ENCODE measurements at places on chromosomes 12 and 14. TPM values are rescaled to one million over a fixed set of nuclear protein-coding genes. Genes with fewer than 3 reads are reported as not detected.

KIF21A gene
- 25.6 TPM for total RNA-seq

PLEKHD1 gene
- total RNA-seq: 0.08 TPM

TROAP gene
- 50.0 TPM for total RNA-seq

SUDS3 gene
- total RNA-seq: 37.4 TPM

KLRC2 gene
- not detected for total RNA-seq

SYCP3 gene
- not detected for total RNA-seq

DDN gene
- total RNA-seq: 0.51 TPM

SRRM4 gene
- not detected for total RNA-seq

FBXO34 gene
- 18.8 TPM for total RNA-seq

ERBB3 gene
- 0.90 TPM for total RNA-seq

RPGRIP1 gene
- 0.28 TPM for total RNA-seq

E2F7 gene
- total RNA-seq: 13.1 TPM

- DNase-seq: no peak
These were observed 157.6 kb upstream of the TMTC2 start for GRCh38 chr12:82529101-82529500.

- no peak for DNase-seq
These were observed 45.9 kb downstream of the GPR135 start for GRCh38 chr14:59419303-59419702.

DNA sequence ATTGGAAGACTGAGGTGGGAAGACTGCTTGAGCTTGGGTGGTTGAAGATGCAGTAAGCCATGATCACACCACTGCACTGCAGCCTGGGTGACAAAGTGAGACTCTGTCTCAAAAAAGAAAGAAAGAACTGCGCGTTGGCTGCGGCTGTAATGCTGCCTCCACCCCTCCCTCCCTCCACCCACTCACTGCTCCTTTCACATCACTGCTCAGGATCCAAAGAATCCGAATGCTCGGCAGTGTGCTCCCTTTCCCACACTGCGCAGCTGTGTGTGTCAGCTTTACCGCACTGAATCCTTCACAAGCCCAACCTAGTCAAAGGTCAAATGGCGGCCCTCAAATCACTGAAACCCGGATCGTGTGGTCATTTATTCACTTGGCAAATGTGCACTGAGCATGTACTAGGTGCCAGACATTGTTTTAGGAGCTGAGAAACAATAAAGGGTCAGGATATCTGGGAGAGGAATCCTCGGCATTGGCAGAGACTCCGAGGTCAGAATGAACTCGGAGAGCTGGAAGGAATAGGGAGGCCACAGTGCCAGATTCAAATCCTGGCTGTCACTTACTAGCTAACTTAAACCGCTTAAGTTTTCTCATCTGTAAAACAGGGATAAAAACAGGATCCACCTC, 11.5 kb upstream of the TDRD9 start:
- no peak for DNase-seq

GRCh38 chr12:3622021-3622821, 130.7 kb downstream of the CRACR2A start:
- DNase-seq: no peak

DNA sequence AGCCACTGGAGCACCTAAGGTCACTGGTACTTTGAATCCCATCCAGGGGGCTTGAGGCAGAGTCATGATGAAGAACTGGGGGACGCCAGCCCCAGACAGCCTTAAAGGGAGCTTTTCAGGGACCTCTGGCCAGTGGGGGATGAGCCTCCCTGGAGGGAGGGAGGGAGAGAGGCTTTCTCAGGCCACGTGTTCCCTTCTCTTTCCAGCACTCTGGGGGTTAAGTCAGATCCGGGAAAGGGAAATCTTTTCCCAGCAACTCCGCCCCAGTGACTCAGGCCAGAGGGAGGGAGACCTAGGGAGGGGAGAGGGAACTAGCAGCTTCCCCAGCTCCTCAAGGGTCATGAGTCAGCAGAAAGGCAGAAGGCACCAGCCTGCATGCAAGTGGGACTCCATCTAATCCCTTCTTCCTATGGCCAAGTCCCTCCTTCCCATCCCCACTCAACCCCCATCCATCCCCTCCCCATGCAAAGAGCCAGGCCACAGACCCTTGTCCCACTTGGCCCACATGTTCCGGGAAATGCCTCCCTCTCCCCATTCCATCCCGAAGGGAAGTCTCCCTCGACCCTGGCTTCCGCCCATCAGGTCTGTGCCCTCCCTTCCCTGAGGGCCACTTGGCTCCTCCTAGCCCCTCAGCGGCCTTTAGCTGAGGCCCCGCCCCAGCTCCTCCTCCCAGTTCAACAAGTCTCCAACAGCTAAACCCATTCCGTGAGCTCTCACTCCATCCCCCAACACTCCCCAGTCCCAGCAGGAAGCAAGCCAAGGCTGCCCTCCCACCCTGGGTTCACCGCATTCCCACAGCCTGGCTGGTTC, 5.6 kb downstream of the TNFRSF1A start:
- peak; percentile 93 for DNase-seq

- DNase-seq: no peak
These were observed 42.2 kb downstream of the FBXL14 start for GRCh38 chr12:1552171-1552570.

DNA sequence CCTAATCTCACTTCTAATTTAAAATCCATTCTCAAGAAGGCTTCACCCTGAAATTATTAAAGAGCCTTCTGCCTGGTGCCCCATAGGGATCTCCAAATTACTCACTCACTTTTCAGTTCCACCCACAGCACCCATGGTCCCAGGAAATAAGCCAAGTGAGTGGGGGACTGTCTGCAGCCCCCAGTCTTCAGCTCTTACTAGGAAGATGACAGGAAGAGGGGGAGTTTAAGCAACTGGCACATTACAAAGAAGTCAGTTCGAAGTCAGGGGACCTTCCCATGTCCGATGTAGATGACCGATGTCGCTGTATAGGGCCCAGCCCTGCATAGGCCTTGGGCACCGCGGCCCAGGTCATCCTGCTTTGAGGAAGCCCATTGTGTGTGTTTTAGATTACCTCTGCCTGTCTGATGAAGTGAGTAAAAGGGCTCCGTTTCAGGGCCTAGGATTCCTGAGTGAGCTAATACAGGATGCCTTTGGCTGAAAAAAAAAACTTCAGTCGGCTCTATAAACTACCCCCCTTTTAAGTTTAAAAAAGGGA, 1.9 kb downstream of the ACTN1 start:
- no peak for DNase-seq

DNA sequence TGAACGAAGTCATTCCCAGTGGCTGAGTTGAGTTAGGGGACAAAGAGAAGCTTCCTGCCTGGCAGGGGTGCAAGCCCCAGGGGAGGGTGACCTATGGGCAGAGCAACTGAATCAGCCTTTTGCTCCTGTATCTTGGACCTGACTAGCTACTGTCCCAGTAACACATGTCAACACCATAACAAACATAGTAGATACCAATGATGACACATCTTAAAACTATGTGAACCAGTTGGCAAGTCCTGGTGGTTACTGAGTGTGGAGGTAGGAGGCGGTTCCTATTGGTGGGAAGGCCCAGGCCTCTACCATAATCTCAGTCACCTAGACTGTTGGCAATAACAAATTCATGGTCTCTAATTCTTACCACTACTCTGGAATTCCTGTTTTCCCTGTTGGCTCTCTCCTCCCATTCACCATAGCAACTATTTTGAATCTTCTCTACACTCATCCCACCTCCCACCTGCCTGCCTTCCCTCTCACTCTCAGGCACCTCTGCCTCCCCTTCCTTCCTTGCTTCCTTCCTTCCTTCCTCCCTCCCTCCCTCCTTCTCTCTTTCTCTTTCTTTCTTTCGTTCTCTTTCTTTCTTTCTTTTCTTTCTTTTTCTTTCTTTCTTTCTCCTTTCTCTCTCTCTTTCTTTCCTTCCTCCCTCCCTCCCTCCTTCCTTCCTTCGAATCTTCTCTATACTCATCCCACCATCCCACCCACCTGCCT, 8.1 kb upstream of the P2RX7 start:
- DNase-seq: peak; percentile 67

DNA sequence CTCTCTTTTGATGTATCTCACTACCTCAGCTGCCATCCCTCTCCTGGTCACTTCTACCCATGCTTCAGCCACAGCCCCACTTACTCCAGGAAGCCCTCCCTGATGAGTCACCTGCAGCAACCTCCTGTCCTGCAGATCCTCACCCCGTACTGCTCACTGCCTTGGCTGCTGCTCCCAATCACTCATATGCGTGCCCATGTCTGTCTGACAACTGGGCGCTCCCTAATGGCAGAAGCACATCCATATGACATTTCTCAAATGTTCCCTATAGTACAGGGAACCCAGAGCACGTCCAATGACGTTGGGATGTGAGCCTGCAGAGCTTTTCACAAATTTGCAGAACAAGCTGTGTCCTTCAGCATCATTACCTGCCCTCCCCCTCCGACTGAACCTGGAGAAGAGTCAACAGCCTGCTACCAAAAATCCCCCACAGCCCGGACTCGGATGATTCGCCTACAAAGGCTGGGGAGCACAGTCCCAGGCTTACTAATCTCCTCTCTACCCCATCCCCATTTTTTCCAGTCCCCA, 90.0 kb downstream of the SINHCAF start:
- DNase-seq: no peak

GRCh38 chr12:11624116-11624515, 25.4 kb upstream of the ETV6 start:
- DNase-seq: no peak

- no peak for DNase-seq
These were observed 56.8 kb downstream of the SDR9C7 start for GRCh38 chr12:56877195-56878009.

- no peak for DNase-seq
These were observed 265.5 kb upstream of the GRIP1 start for GRCh38 chr12:66944365-66944764.

DNA sequence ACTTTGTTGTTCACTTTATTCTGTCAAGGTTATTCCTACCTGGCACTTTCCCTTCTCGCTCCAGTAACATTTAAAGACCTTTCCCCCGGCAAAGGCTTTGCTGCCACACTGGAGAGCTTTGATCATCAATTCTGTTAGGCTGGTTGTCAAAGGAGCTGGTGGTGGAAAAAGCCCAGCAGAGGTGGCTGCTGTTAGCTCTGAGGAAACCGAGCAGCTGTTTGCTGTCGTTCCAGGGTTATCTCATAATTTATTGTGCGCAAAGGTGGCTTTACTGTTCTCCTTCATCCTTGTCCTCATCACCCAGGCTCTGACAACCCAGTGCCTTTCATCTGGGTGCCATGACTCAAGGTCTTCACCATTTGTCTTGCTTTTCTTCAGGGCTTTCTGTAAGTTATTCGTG, 38.2 kb upstream of the CRADD start:
- DNase-seq: no peak

- DNase-seq: no peak
These were observed 62.7 kb upstream of the KCNH3 start for GRCh38 chr12:49476091-49476490.

GRCh38 chr14:58805057-58805456, 167.3 kb downstream of the DACT1 start:
- DNase-seq: no peak

DNA sequence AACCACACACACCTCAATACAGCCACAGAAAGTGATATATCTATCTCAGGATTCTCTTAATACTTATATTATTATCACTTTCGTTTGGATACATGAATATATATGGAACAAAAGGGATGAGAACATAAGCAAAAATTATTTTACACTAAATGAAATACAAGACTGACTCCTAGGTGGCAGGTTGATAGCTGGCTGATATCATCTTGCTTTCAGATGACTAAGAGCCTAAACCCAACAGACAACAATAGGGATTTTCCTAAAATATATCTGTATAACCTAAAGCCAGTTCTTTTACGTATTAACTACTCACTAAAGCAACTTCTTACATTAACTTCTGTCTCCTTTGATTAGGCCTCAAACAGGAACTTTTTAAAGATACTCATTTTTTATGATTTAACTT, 65.1 kb downstream of the BAZ1A start:
- no peak for DNase-seq

- peak; percentile 93 for DNase-seq
These were observed 320.6 kb downstream of the RAD51B start for GRCh38 chr14:68140076-68140741.

GRCh38 chr12:132872073-132872855, 15.1 kb downstream of the CHFR start:
- no peak for DNase-seq

- no peak for DNase-seq
These were observed 187.3 kb upstream of the FRMD6 start for GRCh38 chr14:51464411-51464810.

DNA sequence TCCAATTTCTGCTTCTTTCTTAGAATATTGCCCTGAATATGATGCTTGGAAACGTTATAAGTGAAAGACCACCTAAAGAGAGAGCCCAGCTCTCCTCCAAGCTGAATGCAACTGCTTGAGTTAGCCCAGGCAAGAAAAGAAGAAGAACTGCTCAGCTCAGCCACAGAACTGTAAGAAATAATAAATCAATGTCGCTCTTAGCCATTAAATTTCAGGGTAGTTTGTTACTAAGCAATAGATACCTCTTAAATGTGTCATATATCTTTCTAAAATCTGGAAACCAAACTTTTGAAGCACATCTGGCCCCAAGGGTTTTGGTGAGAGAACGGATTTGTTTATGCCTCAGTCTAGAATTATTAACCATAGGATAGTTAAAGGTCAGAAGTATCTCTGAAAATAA, 50.4 kb downstream of the SLC6A15 start:
- DNase-seq: no peak

- no peak for DNase-seq
These were observed 17.9 kb upstream of the HIGD1C start for GRCh38 chr12:50934371-50934851.

- DNase-seq: no peak
These were observed 30.9 kb downstream of the SPPL3 start for GRCh38 chr12:120873226-120873625.

GRCh38 chr12:48980953-48981756, 3.0 kb downstream of the WNT1 start:
- DNase-seq: no peak

DNA sequence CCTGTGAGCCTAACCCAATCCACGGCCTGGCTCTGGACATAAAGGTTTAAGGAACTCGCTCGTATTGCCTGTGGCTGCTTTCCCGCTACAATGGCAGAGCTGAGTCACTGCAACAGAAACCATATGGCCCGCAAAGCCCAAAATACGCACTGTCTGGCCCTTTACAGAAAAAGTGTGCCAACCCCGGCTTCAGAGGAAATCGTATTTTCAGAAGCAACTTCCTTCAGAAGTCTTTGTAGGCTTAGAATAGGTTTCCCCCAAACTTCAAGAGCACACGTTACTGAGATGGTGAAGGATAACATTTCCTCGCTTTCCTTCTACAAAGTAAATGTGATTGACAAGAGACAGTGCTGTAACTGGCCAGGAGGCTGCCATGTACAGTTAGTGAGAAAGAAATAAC, 34.8 kb upstream of the TESC start:
- DNase-seq: no peak

- no peak for DNase-seq
These were observed 25.4 kb downstream of the DNAH10 start for GRCh38 chr12:123787466-123787865.

DNA sequence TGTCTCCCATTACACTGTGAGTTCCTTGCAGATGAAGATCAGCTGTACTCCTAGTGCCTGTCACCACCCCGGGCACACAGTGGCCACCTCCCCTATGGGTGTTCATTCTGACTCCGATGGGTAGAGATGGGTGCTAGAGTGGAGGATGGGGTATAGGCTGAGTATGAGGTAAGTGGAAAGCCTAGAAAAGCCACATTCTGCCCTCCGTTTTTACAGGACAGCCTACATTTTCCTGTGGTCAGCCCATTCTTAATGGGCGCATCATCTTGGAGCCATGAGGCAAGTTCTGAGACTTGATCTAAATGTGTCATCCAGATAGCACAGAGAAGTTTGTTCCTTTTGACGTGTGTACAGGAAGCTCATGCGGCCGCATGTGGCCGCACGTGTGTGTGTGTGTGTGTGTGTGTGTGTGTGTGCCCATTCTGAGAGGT, 166.7 kb upstream of the HIF1A start:
- no peak for DNase-seq
